ENCODE measurements at places on chromosomes 6 and 20.

DNA sequence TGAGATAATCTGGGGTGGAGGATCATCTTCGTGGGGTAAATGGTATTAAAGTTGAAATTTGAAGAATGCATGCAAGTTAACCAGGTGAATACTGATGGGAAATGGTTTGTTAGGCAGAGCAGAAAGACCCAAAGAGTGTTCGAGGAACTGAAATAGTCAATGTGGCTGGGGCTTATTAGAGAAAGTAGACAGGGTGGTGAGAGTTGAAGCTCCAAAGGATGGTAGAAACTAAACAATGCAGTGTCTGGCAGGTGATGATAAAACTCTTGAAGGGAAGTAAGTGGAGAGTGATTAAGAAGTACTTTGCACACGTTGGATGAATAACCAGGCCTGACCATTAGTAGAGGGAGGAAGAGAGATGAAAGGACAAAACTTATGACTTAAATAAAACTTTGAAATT, 39.8 kb upstream of the CENPW start:
- no peak for DNase-seq

DNA sequence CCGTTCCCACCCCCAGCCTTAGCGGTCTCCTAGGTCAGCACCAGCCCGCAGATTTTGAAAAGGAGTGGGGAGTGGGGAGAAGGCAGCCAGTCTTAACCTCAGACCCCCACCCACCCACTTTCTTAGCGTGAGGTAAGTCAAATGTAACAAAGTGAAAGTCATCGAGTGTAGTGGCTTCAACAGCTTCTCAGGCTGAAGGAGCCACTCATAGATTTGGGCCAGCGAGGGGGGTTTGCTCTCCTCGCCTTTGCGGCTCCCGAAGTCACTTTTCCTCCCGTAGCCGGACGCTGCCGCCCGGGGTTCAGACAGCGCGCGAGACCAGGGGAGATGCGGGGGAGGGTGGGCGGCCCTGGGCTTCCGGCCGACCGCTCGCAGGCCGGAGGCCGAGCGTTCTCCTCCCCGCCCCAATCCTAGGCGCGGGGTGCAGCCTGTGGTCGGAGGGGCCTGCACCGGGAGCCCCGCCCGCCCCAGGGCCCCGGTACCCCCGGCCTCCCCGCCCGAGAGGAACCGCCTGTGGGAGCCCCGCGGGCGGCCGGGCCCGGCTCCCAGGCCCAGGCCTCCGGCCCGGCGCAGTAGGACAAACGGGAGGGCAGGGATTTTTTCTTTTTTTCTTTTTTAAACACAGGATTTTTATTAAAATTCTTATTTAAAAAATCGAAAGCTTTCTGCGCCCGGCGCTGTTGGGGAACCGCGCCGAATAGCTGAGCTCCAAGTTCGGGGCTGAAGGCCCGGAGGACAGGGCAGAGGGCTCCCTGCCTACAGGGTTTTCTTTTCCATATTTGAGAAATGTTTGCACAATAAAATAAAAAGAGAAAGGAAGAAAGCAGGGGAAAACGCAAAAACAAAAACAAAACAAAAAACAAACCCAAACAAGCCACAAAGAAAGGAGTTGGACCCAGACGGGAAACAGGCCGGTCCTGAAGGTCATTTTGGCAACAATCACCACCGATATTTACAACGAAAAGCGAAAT, 3.2 kb downstream of the NKX2-2 start:
- DNase-seq = no peak

- no peak for DNase-seq
Measured at GRCh38 chr20:288956-289692, 1.4 kb downstream of the C20orf96 start.

DNA sequence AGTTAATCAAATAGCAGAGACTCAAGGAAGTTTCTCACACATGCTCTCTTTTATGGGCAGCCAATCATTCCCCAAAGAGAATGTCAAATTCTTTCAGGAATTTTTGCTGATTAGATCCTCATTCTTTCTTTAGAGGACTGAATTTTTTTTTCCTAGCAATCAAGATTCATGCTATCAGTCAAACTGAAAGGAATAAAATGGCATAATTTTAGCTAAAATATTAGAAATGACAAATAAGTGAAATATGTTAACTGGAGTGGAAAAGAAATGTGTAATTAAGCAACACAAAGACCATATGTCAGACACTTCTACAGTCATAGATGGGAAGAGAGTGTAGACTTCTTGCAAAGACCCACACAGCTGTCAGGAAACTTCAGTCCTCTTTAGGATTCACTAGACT, 242.3 kb upstream of the RNF217 start:
- no peak for DNase-seq

All from fibroblast of skin of left biceps (primary cell).